ENCODE measurements at places on chromosomes 6 and 20.
A peak's percentile ranks its signal among the peaks of the same experiment; 100 is the strongest.

DNA sequence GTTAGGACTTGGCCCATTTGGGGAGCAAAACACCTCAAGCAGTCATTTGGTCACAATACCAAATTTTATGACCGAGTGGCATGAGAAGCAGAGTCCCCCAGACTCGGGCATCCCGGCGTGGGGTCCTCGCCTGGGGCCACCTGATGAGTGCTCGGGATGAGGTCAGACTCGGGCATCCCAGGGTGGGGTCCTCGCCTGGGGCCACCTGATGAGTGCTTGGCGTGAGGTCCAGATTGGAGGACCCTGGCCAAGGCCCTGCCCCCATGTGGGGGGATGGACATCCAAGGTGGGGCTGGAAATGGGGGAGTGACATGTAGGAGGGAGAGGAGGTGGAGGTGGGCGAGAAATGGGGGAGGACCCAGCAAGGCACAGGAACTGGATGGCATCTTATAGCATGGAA, 56.1 kb upstream of the CST7 start:
- no peak for DNase-seq

DNA sequence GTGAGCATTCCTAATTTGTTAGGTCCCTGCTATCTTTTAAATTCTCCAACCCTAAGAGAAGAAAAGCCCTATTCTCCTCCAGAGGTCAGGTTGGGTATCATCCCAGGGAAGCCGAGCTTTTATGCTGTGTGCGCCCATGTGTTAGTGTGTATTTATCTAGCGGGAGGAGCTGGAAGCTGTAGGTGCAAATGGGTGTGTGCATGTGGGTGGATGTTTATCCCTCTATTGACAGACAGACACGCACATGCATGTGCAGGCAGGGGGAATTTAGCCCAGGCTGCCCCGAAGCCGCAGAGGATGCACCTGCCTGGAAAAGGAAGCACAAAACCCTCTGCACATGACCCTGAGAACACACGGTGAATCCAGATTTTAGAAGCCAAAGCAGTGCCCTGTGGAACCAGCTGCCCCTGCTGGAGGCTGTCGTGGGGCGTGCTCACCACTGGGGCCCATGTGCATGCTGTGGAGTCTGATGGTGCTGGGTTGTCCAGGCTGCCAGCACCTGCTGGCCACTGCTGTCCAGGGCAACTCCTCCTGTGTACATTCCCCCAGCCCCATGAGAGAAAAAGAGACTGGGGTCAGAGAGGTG, 397.5 kb downstream of the TAF4 start:
- peak; percentile 1 for DNase-seq

GRCh38 chr20:23078351-23079015, 7.6 kb downstream of the CD93 start:
- no peak for DNase-seq

DNA sequence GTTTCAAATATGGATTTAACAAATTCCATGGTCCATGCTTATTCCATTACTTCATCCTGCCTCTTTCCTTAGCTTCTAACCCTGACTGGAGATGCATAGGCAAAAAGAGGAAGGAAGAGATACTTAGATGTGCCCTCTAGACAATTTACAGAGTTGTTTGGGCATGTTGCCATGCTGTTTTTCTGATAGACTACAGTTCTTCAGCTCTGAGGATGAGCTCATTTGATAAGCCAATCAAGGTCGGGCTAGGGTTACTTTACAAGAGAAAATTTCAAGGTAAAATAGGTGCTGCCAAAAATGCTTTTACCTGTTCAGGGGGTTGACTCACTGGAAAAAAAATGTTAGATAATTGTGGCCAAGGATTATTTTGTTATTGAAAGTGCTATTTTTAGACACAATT, 5.9 kb downstream of the HCRTR2 start:
- no peak for DNase-seq

GRCh38 chr6:37585937-37586336, 86.2 kb upstream of the CCDC167 start:
- no peak for DNase-seq

DNA sequence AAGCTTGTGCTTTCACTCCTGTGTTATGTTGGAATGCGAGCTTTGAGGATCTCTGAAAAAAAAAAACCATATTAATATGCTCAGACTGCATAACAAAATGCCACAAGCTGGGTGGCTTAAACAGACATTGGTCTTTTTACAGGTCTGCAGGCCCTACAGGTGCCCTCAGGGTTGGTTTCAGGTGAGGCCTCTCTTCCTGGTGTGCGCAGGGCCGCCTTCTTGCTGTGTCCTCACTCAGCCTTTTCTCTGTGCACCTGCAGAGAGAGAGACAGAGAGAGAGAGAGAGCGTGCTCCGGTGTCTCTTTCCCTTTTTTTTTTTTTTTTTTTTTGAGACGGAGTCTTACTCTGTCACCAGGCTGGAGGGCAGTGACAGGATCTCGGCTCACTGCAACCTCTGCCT, 114.1 kb upstream of the SNX9 start:
- DNase-seq = no peak

DNA sequence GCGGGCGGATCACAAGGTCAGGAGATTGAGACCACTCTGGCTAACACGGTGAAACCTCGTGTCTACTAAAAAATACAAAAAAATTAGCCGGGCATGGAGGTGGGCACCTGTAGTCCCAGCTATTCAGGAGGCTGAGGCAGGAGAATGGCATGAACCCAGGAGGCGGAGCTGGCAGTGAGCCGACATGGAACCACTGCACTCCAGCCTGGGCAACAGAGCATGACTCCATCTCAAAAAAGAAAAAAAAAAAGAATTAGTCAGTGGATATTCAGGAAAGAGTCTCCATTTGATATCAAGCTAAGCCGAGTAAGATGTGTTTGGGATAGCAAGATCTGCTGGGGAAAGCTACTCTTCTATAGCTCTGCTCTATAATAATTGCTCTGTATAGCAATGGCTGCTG, 41.0 kb downstream of the MOCS1 start:
- DNase-seq = no peak

- DNase-seq = no peak
Measured at GRCh38 chr20:62969179-62969760, 16.8 kb downstream of the SLC17A9 start.

DNA sequence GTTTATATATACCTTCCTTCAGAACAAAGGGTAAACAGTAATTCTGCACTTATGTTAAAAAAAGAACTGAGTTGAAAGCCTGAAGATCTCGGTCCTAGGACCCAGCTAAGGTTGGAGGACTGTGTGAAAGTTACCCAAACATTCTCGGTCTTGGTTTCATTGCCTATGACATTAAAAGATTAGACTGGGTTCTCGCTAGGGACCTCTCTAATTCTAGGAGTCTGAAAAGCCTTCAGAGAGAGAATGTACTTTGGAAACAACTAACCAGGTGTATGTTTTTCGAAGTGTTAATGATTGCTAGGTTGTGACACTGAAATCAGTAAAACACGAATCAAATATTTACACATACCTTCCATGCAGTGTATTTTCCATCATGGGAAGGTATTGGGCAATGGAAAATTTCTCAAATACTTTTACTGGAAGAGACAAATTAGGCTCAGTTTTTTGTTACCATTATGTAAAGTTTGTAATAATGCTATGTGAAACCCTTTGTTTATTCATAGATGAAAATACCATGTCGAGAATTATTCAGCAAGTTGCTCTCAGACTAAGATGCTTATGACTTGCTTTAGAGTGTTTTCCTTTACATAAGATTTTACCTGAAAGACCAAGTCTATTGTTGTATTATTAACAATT, 113.7 kb upstream of the LOC128125822 start:
- DNase-seq = no peak

- DNase-seq = peak; percentile 40
Measured at GRCh38 chr20:23637282-23638221, at the start of gene CST3. TSS of gene CST3 (minus strand) at chr20:23637955. CDS start at chr20:23637862, 93 bp downstream.

- no peak for DNase-seq
Measured at GRCh38 chr20:11207749-11208502, 534.1 kb upstream of the JAG1 start.

GRCh38 chr20:1998715-1999114, 4.9 kb upstream of the PDYN start:
- DNase-seq = no peak

DNA sequence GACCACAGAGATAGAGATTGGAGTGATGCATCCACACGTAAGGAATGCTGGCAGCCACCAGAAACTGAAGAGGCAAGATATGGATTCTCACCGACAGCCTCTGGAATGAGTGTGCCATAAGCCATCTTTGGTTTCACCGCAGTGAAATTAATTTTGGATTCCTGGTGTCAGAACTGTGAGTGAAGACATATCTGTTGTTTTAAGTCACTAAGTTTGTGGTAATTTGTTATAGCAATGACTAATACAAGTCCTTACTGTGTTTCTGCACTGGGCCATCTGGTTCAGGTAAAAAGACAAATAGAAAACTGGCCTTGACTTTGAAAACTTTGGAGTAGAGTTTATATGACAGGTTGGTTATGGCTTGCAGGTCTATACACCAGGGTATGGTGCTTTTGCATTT, 261.9 kb downstream of the PHF3 start:
- DNase-seq = no peak

DNA sequence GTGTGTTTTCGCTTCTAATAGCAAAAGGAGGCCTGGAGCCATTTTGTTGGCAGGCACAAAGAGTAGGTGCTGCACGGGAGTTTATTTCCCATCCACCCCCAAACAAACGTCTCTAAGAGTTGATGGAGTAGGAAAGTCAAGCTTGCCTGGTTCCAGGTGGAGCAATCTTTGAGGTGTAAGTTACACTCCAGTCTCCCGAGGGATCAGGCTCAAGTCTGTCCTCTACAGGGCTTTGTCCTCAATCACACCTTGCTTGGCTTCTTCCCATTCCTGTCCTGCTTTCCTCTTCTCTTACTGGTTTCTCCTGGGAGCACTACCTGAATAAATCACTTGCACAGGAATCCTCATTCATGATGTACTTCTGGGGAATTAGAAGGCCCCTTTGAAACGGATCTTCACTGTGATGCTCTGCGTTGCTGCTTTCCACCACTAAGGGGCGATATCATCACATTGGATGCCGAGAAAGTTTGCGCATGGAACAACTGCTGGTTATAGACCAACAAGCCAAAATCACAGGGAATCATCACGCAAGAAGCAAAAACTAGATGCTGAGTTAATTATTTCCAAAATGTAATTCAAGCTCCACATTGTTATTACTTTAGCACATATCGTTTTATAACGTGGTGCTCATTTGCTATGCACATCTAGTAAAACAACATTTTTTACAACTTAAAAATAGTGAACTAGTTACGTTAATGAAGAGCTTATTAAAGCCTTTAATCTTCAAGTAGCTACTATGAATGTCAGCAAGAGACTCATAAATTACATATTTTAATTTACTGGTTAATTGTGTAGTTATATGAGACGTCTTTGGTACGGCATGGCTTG, 156.8 kb downstream of the DNAH8 start:
- peak; percentile 68 for DNase-seq

GRCh38 chr6:167980911-167981580, 16.4 kb upstream of the KIF25 start:
- no peak for DNase-seq

DNA sequence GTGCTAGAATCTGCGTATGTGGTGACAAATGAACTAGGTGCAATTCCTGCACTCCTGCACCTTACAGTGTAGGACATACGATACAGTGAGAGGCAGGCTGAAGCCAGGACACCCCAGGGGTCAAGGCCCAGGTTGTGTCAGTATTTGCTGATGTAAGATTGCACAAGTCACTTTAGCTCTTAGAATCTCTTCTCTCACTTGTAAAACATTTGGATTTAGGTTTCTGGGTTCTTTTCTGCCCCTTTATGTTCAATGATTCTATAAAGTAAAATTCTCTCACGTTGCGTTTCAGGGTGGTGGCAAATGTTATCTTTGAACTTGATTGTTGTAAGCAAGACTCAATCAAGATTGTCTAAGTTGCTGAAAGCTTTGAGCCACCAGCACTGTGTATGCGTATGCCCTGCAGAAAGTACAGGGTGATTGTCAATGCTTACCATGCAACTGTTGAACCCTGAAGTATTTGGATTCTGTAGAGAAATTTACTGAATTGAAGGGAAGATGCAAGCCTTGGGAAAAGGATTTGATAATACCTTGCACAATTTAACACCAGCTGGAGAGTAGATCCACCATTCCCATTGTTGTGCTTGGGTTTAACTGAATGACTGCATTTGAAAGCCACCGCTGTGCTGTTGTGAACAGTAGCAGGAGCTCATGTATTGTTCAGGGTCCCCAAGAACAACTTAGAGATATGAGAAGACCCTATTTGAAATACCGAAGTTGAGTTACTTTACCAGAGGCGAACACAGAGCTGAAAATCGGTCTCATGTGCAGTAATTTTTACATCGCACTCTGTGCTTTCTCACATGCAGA, 106.1 kb upstream of the CITED2 start:
- DNase-seq = no peak

All from common myeloid progenitor, CD34-positive (primary cell).